Cardiac muscle cell (in vitro differentiated cells and primary cell): ENCODE measurements at places on chromosomes 3 and 15. TPM values are rescaled to one million over a fixed set of nuclear protein-coding genes. Genes with fewer than 3 reads are reported as not detected.

DNA sequence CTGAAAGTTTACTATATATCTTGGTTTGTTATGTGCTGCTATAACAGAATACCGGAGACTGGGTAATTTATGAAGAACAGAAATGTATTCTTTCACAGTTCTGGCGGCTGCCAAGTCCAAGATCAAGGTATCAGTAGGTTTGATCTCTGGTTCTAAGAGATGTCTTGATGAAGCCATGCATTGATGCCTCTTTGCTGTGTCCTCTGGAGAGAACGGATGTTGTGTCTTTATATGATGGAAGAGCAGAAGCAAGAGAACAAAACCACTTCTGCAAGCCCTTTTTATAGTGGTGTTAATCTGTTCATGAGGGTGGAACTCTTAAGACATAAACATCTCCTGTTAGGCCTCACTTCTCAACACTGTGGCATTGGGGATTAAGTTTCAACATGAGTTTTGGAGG, 62.7 kb downstream of the TCF12 start:
- DNase-seq, result no peak

DNA sequence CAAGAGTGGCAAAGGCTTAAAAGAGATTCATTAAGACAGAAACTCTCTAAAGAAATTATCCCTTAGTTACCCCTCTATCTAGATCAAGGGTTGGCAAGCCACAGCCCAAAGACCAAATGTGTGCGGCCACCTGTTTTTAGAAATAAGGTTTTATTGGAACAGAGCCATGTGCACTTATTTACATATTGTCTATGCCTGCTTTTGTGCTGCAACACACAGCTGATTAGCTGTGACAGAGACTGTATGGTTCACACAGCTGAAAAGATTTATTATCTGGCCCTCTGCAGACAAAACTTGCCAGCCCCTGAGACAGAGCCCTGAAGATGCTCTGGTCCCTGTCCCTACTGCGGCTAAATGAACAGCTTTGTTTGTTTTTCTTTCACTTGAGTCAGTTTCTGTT, 88.1 kb downstream of the ADAMTS9 start:
- no peak for DNase-seq

DNA sequence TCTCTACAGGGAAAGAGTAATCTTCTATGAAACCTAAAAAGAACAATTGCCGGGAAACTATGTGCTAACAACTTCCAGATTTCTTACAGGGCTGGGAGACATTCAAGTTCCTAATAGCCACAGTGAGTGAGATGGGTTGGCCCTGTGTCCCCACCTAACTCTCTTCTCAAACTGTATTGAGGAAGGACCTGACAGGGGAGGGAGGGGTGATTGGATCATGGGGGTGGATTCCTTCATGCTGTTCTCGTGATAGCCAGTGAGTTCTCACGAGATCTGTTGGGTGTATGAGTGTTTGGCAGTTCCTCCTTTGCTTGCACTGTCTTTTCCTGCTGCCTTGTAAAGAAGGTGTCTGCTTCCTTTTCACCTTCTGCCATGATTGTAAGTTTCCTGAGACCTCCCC, 958.7 kb downstream of the AGBL1 start:
- no peak for DNase-seq

GRCh38 chr15:49492830-49493229, 69.8 kb downstream of the FGF7 start:
- DNase-seq, result peak; percentile 42

DNA sequence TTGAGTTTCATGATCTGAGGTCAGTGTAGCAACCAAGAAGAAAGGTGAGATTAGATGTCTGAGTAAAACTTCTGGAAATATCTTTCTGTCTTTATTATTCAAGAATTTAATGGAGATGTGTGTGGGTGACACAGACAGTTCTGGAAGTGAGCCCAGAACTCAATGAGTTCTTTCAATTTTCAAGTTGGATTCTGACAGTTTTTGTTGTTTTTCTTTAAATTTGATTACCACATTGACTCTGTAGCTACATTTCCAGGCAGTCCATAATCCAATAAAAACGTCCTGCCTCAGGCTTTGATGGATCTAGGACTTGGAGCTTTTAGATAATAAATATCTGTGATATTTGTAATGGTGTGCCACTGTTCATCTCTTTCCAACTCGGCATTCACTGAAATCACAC, 3.9 kb upstream of the PARP14 start:
- DNase-seq, result no peak

DNA sequence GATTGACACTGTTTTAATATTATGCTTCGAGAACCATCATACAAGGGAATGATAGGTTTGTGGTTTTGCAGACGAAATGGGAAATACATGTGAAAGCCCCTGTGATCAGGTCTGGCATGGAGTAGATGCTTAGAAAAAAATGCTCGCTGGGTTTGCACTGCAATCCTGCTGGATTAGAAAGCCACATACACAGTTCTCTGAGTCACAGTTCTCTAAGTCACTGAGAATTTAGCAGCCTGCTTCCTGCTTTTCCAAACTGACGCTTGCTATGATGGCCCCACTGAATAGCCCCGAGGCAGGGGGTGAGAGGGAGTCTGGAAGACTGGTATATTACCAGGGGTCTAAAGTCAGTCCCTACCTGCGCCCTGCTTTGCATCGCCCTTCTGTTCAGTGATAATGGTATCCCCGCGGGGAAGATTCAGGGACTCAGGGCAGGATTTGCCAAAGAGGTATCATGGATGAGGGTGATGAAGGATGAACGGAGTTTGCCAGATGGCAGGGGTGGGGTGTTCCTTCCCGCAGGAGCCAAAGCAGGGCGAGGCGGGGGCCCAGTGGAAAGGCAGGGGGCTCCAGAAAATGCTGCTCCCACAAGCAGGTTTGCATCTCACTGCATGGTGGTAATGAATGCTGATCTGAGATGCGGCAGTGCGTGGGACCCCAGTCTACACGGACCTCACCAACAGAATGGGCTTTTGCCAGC, 82.3 kb downstream of the IQSEC1 start:
- DNase-seq, result no peak

- no peak for DNase-seq
Measured at GRCh38 chr15:68271854-68272471, 5.6 kb upstream of the FEM1B start.

DNA sequence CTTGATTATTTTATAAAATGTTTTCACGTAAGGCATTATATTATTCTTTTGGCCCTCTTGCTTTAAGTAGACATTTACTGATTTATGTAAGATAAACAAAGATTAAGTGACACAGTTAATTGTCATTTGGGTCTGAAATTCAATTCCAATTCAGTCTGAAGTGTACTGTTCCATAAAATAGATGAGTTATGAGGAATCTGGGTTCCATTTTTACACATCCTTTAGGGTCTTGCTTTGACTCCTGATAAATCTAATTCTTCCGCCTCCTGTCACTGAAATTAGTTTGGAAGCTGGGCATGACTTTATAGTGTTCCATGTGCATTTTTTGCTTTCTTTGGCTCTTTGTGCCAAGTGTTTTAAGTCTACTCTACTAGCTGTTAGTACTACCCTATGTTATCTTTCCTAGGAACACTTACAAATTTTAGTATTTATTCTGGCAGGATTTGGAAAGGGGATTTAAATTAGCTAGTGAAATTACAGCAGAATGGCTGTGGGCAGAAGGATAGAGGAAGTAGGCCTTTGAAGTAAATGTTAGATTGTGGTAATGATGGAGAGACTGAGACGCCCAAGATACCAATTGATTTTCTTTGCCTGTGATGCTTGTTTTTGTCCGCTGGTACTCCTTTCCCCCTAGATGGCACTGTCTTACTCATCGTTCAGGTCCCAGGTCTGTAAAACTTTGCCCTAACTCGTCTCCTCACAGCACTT, 14.3 kb downstream of the ARL8B start:
- DNase-seq, result peak; percentile 22

GRCh38 chr3:118809696-118810498, 224.7 kb downstream of the IGSF11 start:
- no peak for DNase-seq

DNA sequence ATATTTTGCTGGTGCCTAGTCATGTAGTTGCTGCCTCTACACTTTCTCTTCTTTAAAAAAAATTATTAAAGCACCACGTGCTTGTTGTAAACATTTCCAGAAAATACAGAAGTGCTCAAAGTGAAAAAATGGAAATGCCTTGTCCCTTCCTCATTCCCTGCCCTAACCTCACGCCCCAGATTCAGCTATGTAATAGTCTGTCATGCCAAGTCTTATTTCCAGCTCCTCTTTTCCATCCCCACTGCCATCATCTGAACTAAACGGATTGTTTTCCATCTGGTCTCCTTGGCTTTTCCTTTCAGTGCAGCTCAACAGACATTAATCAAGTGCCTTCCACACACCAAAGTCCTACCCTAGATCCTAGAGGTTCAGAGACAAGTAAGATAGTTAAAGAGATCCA, 15.5 kb downstream of the ZNF774 start:
- DNase-seq, result no peak

- no peak for DNase-seq
Measured at GRCh38 chr3:73212683-73213082, 151.2 kb downstream of the EBLN2 start.

GRCh38 chr3:153330901-153331300, 168.9 kb downstream of the RAP2B start:
- no peak for DNase-seq

- no peak for DNase-seq
Measured at GRCh38 chr3:147215660-147216059, 190.7 kb downstream of the ZIC4 start.

- no peak for DNase-seq
Measured at GRCh38 chr3:47813551-47814177, 10.7 kb downstream of the DHX30 start.

DNA sequence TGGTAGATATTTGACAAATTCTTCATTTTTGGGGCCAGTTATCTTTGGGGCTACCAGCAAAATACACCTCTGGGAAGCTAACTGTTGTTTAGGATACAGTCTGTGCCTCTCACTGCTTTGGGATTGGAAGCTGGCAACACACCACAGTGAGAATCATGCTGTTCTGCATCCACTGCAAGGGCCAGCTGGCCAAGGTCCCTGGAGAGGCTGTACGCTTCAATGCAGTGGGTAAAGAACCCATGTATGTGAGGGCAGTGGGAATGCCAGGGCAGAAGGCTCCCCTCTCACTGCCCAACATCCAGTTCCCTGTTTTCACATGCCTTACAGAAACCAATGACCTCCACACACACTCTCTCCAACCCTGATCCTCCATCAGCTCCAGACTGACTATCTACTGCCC, 20.1 kb downstream of the ZDHHC3 start:
- no peak for DNase-seq

- DNase-seq, result no peak
Measured at GRCh38 chr3:186886202-186886981, 43.9 kb downstream of the ADIPOQ start.

GRCh38 chr3:23859012-23859743, 53.4 kb downstream of the UBE2E1 start:
- DNase-seq, result no peak

DNA sequence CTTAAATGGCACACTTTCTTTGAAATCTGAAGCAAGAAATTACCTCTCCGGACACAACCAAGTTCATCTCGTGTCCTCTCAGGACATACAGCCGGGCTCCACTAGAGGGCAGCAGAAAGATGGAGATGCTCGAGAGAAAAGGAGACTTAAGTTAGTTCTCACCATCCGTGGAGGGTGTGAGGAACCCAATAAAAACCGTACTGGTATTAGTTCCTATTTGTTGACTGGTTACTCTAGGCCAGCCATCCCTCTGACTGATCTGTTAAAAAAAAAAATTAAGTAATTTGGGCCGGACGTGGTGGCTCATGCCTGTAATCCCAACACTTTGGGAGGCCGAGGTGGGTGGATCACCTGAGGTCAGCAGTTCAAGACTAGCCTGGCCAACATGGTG, 7.9 kb upstream of the CYP11A1 start:
- peak; percentile 86 for DNase-seq

Gene PP2D1
- total RNA-seq, result not detected in 2 replicates

Gene MEX3B
- total RNA-seq, result 12.4 and 12.7 TPM in 2 replicates

Gene VEPH1
- 1.1 and 2.5 TPM in 2 replicates for total RNA-seq

Gene POTEB
- total RNA-seq, result not detected in 2 replicates

Gene PARP3
- 17.3 and 19.2 TPM in 2 replicates for total RNA-seq

Gene CPNE4
- 2.7 and 7.6 TPM in 2 replicates for total RNA-seq

Gene FHIT
- 3.4 and 12.5 TPM in 2 replicates for total RNA-seq

Gene PRSS50
- 3.2 and 4.1 TPM in 2 replicates for total RNA-seq

Gene GOLGA8M
- total RNA-seq, result 0.36 TPM in 1 of 2 replicates, not detected in the other
